ENCODE measurements at places on chromosomes 12 and 14.

- no peak for DNase-seq
Measured at GRCh38 chr12:113471619-113472171, at the start of gene LHX5. TSS of gene LHX5 (minus strand) at chr12:113471871. CDS start at chr12:113471498, 373 bp downstream.

DNA sequence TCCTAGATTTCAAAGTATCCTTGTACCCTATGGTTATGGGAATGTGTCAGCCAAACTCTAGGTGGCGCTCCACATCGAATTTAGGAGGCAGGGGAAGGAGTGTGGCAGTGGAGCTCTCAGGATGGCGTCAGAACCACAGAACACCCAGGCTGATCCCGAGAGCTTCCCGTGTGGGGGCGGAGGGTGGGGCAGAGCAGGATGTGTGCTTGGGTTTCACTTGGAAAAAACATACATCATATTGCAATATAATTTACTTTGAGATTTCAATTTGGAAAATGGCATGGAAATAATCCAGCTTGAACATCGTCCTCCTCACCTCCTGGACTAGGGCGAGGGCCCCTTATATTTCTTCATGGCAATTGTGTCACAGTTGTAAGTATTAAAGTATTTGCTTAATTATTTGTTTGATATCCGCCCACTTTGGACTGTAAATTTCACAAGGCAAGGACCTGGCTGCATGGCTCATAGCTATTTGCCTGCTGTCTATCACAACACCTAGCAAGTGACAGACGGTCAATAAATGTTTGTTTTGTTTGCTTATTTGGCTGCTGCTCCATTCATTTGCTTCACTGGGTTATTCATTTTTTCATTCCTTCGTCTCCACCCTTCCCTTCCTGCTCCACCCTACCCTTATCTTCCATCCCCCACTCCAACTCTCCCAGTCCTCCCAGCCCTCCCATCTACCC is 221.5 kb upstream of the HMGA2 start:
- DNase-seq: peak; percentile 13

- no peak for DNase-seq
Measured at GRCh38 chr14:91348845-91349465, 68.7 kb downstream of the CCDC88C start.

DNA sequence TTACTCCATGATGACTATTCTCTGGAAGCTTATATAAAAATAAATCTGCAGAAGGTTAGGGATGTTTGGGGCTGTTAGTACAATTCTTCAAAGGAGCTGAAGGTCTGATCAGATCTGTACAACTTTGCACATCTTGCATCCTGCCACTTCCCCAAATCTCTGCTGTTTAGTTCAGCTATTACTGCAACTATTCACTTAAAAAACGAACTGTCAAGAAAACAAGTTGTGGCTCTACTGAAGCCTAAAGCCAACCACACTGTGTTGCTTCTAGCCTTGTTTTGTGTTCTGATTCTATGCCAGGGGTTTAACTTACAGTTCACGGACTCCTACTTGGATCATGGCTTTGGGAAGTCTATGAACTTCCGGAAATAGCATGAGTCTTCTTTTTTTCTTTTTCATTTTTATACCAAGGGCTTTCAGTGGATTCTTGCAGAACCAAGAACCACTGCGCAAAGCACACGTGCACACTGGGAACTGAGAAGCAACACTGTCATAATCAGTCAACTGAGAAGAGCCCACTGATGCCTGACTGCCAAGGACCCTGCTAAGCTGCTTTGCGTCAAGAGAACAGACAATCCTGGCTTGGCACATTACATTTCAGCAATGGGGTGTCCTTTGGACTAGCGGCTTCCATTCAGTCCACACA is 66.3 kb upstream of the EEA1 start:
- DNase-seq: no peak

- no peak for DNase-seq
Measured at GRCh38 chr12:56258820-56259183, 618 bp upstream of the ANKRD52 start.

DNA sequence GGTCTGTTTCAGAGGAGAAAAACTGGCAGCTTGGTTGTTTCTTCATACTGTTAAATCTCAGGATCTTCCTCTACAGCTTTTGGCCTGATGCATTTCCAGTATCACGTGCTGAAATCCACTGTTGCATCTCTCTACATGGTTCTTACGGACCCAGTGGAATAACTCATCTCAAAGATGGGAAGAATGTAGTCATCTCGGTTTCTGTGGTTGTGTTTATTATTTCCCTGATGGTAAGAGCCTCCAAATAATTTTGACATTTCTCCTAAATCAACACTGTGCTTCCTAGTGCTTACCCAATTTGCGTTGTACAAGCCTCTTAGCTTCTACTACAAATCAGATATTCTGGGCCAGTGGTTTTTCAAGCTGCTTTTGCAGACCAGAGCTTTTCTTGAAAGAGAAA is 812.8 kb downstream of the C12orf50 start:
- DNase-seq: no peak

- DNase-seq: no peak
Measured at GRCh38 chr14:53748691-53749090, 207.9 kb downstream of the BMP4 start.

DNA sequence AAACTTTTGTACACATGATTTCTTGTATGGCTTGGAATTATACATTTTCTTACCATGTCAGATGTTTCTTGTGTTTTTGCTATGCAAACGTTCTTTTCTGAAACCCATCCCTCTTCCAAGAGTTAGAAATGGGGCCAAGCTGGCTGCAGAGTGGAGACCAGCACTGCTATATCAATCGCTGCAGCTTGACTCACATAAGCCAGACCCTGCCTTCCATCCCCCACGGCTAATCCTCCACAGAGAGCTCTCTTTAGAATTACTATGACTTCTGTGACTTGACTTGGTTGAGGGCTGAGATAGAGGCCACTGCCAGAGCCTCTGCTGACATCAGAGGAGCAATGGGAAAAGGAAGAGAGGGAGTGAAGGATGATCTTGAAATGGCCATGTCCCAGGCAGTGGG is 147.9 kb downstream of the DACT1 start:
- no peak for DNase-seq

- DNase-seq: no peak
Measured at GRCh38 chr14:102095871-102096568, 9.2 kb upstream of the HSP90AA1 start.

DNA sequence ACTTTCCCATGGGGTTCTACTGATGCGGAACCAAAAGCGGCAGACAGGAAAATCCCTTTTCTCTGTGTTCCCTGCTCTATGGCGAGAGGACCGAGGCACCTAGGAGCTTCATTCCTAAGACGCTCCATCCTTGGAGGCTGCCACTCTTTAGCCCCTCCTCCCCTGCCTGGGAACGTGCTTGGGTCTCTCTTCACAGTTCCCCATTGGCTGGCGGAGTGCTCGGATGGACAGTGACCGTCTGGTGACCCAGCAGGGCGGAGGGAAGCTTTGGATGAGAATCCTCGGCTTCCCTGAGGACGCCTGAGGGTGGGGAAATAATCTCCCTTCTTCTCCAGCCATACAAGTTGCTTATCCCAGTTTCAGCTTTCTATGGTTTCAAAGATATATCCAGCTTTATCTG is 37.3 kb downstream of the KCNA5 start:
- DNase-seq: no peak

DNA sequence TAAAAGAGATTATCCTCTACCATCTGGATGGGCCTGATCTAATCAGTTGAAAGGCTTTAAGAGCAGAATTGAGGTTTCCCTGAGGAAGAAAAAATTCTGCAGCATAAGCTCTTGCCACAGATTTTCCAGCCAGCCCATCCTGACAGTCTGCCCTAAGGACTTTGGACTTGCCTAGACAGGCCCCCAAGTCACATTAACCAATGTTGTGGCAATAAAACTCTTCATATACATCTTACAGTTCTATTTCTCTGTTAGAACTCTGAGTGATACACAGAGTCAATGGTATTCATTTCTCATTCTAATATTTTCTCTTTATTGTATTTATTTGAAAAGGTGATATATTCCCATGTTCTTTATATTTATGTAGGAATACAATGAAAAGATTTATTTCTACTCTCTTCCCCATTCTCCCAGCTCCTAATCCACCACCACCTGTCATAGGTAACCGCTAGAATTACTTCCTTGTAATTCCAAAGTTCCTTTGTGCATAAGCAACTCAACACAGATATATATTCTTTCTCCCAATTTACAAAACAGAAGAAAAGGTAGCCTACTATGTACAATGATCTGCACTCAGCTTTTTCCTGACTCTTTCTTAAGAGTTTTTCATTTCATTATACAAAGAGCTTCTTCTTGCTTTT is 182.1 kb downstream of the CAPZA3 start:
- DNase-seq: no peak

DNA sequence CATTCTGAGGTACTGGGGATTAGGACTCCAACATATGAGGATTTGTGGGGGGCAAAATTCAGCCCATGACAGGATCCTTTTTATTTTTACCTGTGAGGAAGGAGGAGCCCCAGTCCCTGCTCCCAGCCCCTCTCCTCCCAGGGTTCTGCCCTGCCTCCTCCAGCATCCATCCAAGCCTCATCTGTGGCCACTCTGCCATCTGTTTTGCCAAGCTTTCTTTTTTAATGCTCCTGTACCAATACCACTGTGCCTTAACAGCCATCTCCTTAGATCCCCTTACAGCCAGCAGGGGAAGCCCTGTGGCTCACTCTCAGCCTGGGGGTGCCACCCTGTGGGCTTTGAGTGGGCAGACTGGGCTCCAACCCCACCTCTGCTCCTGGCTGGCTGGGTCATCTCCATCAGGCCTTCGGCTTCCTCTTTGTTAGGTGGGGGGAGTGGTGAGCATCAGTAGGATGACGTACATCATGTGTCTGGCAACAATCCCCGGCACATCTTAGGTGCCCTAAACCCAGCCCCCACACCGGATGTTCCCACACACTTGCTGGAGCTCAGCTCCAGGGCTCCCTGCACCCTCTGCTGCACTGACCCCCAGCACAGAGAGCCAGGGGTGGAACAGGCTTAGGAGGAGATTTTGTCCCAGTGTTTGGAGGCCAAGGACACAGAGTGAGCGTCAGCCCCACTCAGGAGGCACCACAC is 40.2 kb downstream of the CYP46A1 start:
- DNase-seq: no peak

DNA sequence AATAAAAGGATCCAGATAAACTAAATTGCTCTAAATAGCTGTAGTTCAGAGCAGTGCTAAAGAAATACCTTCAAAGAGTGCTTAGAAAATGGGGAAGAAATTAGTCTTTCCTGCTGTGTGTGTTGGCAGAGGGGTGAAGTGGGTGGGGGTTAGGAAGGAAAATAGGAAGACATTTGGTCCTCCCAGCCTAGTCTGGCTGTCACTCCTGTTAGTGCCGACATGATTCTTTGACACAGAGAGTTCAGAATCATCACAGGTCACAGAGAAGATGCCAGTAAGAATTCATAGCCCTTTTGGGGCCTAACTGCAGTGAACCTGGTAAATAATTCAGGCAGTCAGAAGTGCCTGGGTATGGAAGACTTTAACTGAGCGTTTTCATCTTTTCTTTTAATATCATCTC is 74.8 kb downstream of the FLRT2 start:
- no peak for DNase-seq

DNA sequence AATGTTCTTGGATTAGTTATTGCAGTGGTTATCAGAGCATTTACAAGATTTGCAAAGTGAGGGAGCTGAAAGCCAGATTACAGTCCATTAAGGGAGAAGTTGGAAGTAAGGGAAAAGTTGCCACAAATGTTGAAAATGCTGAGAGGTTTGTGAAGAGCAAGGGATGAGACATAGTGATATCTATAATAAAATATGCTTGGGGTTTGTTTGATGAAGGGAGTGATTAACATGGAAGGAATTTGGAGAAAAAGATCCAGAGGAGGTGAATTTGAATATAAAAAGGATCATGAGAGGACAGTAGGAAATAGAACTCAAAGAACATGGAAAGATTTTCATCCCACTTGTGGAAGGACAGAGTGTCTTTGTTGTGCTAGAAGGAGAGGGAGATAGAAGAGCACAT is 19.3 kb upstream of the CCER1 start:
- DNase-seq: no peak

- no peak for DNase-seq
Measured at GRCh38 chr14:54048736-54049135, 92.1 kb upstream of the BMP4 start.

DNA sequence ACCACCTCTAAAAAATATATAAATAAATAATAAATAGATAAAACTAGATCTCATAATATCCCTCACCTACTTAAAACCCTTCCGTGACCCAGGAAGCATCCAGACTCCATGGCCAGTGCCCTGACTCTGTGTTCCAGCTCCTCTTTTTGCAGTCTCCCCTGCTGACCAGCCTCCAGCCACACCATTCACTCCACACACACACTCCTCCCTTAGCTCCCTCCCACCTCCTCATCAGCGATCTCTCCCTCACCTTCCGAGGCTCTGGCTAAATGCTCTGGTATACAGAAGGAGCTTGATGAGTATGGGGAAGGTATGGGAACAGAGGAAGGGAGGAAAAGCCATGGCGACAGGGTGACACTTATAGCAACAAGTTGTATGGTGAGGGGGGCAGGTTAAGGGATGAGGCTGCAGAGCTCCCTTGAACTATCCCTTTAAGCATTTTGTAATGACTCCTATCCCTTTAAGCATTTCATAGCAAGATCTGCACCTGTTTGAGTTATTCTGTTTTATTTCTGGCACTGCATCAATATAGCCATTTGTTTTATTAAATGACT is 26.1 kb upstream of the EIF4B start:
- DNase-seq: no peak

DNA sequence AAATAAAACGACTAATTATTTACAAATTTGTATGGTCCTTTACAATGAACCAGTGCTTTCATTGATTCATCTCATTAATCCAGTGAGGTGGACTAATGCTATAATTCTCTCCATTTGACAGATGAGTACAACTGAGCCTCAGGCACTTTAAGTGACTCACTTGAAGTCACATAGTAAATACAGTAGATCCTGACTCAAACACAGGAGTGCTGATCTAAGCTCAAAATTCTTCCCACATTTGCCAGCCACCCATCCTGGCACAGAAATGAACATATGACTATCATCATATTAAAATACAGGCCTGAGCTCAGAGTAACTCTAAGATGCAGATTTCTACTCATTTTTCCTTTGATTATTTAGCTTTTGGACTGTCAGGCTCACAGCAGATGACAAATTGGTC is 30.6 kb downstream of the SLC16A7 start:
- DNase-seq: no peak

DNA sequence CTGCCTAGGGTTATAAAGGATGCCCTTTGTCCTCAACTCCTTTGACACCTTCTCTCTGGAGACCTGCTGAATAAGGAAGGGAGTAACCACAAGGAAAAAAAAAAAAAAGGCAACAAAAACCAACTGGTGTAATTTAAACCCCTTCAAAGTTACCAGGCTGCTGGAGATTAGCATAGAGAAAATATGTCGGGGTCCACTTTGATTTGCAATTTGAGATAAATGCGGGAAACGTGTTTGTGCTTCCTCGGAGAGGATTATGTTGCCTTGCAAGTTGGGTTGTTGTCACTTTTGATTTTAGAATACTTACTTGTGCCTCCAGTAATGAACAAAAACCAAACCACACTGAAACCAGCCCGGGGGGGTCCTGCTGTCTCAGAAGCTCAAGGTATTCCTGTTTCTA is 200.2 kb upstream of the MYL2 start:
- no peak for DNase-seq

DNA sequence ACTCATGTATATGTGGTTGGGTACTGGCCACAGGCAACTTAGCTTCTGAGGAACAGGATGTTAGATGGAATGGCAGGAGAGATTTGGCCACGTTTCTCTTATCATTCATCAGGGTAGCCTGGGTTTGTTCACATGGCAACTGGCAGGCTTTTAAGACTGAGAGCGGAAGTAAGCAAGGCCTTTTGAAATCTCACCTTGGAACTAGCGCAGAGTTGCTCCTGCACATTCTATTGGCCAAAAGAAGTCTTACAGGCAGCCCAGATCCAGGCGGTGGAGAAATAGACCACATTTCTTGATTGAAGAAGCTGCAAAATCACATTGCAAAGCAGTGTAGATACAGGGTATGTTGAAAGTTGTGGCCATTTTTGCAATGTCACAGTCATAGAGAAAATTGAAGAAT is 3.7 kb downstream of the CLEC4A start:
- DNase-seq: no peak

All from GM19239 (cell line).